ENCODE measurements at places on chromosomes 11 and 22.

DNA sequence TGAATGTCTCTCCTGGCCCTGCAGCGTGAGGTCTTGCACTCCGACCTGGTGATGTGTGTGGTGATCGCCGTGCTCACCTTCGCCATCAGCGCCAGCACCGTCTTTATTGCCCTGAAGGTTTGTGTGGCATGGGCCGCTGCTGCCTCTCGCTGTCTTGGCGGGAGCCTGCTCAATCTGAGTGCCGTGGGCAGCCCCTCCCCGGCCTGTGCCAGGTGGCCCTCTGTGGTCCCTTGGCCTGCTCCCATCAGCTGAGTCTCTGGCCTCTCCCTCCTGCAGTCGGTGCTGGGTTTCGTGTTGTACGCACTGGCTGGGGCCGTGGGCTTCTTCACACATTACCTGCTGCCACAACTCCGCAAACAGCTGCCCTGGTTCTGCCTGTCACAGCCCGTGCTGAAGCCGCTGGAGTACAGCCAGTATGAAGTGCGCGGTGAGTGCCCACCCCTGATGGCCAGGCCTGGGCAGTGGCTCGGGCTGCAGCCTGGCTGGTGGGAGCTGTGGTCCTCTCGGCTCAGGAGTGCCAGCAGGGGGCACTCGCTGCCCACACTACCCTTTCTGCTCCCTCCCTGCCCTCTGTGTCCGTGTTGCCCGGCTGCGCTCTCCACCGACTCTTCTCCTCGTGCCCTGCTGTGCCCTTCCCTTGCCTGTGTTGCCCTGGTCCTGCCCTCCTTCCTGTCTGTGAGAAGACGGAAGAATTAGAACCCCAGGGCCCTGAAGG is 10.2 kb downstream of the PCNX3 start:
- no peak for DNase-seq

DNA sequence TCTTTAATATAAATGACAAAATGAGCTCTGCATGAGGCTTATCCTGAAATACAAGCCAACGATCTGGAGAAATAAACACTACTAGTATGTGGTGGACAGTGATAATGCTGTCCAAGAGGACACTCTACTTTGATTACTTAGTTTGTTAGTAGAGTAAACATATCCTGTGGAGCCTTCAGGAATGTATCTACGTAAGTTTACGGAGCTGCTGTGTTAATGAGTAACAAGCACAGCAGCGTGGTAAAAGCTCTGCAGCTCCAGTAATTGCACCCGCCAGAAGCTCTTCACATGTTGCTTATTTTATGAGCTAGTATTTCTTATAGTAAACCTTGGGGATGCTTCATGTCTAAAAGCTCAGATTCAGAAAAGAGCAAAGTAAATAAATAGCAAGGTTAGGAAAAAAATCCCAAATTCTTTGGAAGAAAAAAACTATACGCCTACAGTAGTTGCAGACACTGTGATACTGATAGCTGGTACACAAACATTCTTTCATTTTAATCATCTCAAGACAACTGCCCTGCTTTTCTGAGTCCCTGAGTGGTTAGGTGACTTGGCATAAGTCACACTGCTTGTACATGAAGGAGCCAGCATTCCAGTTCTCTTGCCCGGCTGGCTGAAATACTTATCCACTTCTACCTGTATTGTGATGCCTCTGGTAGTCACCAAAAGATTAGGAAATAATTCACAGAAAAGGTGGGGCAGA is 32.7 kb upstream of the CCDC34 start:
- no peak for DNase-seq

GRCh38 chr11:116579857-116580727 is 192.7 kb downstream of the BUD13 start:
- peak; percentile 68 for DNase-seq

GRCh38 chr11:1122664-1123002 is 35.1 kb upstream of the MUC5AC start:
- no peak for DNase-seq

- peak; percentile 0 for DNase-seq
Measured at GRCh38 chr22:47355388-47355725, 592.9 kb downstream of the TBC1D22A start.

DNA sequence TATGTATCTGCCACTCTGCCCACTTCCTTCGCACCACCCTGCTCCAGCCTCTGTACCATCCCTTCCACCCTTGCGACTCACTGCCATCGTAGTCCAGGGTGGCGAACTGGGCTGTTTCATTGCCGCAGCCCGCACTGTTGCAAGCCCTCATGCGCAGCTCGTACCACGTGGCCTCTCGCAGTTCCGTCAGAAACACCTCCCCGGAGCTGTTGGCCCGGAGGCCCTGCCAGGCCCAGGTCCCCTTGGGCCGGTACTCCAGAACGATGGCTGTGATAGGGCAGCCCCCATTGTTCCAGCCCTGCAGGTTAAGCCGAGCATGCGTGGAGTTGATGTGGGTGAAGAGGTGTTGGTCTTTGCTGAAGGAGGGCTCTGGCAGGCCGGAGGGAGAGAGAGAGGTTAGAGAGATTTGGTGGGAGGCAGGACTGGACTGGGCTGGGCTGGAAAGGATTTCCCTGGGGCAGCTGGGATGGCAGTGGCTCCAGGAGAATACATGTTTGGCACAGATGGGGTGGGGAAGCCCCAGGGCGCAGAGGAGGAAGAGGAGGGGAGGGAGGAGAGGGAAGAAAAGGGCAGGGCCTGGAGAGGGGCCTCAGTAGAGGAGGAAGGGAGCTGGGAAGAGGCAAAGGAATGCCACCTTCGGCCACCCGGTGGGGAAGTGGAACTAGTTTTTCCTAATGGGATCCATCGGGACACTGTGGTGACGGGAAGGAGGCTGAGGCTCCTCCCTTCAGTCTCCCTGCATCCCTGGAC is 109.6 kb downstream of the CEP164 start:
- no peak for DNase-seq

- peak; percentile 69 for DNase-seq
Measured at GRCh38 chr11:65498042-65498726, 661 bp upstream of the MALAT1 start.

DNA sequence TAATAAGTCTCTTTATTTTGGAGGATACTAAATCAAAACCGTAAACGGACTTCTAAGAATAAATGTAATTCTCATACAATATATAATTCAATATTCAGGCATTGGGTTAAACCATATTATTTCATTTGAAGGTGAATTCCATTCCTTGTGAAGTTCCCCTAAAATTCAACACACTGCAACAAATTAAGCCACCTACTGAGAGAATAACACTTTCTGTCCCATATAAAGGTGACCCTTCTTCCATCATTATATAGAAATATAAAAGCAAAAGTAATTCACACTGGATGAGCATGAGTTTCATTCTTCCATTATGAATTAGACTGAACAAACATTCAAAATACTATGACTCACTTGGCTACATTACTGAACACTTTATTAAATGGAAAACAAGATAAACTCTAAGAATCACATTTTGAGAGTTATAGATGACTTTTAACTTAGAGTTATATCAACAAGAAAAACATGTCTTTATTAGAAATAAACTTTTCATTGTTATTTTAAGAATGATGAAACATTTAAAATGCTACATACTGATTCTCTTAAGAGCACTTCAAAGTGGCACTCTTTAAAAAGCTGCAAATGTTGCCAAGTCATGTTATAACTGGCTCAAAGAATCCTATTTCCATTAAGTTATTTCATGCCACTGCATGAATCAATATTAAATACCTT is 2.8 kb downstream of the SESN3 start:
- no peak for DNase-seq

DNA sequence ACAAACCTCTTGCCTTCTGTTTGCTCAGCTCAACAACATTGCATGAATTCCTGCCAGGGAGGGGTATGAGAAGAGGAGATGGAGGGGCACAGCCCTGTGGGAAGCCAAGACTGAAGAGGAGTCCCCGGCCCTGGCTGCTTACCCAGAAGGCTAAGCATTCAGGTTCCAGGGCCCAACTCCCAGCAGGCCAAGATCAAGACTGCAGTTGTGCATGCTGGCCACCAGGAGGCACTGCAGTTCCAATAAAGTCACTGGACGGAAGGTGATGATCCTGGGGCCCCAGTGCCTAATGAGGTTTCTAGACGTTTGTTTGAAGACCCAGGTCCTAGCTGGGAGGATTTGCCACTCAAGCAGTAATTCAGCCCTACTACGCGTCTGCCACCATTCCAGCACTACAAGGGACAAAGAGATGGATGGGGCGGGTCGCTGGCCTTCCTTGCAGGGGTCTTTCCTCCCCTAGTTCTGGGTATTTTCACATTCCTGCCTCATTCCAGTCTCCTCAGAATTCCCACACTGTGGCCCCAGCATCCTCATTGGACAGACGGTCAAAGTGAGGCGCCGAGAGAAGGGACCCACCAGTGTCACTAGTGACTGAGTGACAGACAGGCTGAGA is 23.6 kb downstream of the ALX4 start:
- peak; percentile 85 for DNase-seq

- DNase-seq = no peak
Measured at GRCh38 chr11:77204754-77205466, 76.9 kb downstream of the MYO7A start.

DNA sequence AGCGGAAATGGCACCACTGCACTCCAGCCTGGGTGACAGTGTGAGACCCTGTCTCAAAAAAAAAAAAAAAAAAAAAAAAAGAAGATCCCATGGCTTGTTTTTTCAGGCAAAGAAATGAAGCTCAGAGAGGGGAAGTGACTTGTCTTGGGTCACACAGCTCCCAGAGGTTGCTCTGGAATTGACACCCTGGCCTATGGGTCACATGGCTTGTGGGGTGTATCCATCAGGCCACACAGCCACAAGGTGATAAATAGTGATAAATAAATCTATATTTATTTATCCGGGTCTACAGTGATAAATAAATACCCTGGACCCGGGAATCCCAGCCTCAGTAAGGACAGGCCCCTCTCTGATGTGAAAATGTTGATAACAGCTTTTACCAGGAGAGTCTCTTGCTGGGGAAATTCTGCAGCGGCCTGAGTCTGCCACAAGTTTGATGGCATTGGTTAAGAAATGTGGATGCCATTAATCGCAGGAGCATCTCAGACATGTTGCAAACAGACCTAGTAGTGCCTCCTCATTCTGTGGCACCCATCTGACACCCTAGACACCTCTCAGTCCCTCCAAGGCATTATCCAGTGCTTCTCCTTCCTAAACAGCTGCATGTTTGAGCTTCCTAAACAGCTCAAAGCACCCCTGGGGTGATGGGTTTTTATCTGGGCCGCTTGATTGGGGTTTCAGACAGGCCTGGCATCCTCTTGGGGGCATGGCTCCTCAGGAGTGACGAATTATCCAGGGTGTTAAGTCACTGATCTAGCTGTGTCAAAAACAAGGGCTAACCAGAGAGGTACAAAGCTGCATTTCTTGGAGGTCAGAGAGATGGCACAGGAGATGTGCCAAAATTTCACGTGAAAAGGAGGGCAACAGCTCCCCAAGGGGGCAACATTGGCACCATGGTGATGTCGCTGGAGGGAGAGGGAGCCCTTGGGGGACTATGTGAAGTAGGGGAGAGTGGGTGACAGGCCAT is 1.9 kb upstream of the EMID1 start:
- peak; percentile 40 for DNase-seq

DNA sequence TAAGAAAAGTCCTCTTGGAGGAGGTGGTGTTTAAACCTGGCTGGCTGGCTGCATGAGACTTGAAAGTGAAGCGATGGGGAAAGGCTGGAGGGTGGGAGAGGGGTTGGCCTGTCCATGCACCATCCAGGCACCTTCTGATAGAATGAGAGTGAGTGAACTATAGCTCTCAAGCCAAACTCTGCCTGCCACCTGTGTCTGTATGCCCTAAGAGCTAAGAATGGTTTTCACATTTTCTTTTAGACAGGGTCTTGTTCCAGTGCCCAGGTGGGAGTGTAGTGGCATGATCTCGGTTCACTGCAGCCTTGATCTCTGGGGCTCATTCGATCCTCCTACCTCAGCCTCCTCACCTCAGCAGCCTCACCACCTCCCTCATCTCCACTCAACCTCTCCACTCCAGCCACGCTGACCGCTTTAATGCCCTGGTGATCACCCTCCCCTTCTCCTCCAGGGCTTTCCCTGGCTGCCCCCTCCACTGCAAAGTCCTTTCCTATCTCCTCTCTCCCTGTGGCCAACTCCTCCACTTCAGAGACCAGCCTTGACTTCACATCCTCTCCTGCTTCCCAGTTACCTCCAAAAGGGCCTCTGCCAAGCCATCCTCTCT is 38.3 kb upstream of the DKK3 start:
- no peak for DNase-seq

All from ecto neural progenitor cell (in vitro differentiated cells).